ENCODE measurements at places on chromosomes 2 and 18.

- DNase-seq = no peak
These were observed 54.6 kb upstream of the ODC1 start for GRCh38 chr2:10502803-10503107.

DNA sequence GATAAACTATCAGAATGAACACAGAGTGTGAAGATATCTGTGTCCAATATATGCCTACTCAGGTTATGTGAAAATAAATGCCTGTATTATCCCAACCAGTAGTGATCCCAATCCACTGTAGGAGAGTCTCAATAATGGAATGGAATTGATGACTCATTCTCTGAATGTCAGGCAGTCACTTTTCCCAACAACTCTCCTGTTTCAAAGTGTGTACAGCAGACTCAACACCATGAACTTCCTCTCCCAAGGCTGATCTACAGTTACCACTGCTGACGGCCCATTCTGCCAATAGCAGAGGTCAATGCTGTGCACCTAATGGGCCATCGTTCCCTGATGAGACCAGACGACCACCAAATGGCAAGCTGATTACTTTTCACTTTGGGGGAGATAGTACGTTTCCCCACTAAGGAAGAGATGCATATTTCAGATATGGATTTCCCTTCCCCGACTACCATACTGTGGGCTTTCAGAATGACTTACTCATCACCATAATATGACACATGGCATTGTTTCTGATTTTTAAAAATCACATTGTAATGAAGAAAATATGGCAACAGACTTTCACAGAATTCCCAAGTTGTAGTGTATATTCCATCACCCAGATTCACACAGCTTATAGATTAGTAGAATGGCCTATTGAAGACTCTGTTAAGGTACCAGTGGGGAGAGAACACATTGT lies 601.7 kb upstream of the VRK2 start:
- DNase-seq = no peak

GRCh38 chr18:28256166-28256565 lies 79.2 kb upstream of the CDH2 start:
- DNase-seq = no peak

- no peak for DNase-seq
These were observed 314.5 kb upstream of the CHAC2 start for GRCh38 chr2:53452957-53453748.

- DNase-seq = no peak
These were observed 108.6 kb downstream of the EHBP1 start for GRCh38 chr2:62814123-62814522.

- no peak for DNase-seq
These were observed 119.6 kb downstream of the SPOPL start for GRCh38 chr2:138621139-138621538.

DNA sequence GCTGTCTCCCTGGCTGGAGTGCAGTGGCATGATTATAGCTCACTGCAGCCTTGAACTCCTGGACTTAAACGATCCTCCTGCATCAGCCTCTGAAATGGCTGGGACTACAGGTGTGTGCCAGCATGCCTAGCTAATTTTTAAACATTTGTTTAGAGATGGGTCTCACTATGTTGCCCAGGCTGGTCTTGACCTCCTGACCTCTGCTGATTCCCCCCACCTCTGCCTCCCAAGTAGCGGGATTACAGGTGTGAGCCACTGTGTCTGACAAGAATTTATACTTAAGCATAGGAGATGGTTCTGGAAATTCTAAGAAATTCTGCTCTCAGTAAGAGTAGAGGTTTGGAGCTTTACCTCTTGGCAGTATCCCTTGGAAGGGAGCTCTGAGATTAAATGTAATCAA lies 18.2 kb downstream of the MTHFD2 start:
- no peak for DNase-seq

DNA sequence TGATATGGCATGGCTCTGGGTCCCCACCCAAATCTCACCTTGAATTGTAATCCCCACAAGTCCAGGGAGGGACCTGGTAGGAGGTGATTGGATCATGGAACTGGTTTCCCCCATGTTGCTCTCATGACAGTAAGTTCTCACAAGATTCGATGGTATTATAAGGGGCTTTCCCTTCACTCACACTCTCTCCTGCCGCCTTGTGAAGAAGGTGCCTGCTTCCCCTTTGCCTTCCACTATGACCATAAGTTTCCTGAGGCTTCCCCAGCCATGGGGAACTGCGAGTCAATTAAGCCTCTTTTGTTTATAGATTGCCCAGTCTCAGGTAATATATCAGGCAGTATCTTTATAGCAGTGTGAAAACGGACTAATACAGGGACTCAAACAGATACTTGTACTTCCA lies 50.4 kb upstream of the ZNF532 start:
- no peak for DNase-seq
